ENCODE measurements at places on chromosomes 5 and 9. TPM values are rescaled to one million over a fixed set of nuclear protein-coding genes. Genes with fewer than 3 reads are reported as not detected.

The PCDHGA2 gene
- 2.5 TPM for total RNA-seq

GRCh38 chr5:78761840-78762239 lies 113.3 kb upstream of the LHFPL2 start:
- DNase-seq, result no peak

The UGCG gene
- 50.7 TPM for total RNA-seq

DNA sequence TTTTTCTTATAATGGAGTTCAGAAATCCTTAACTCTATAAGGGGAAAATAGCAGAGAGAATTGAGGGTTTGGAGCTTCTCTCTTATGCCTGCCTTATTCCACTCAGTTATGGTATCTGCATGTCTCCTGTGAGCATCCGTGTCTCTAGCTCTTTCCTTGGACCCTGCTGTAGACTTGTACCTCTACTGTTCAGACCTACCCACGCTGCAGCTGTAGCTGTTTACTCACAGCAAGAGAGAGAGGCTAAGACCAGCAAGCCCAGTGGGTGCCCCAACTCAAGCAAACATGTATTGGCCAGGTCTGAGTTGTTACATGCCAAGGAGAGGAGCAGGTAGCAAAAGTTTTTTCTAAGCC lies 7.1 kb upstream of the PCSK1 start:
- DNase-seq, result no peak

All from upper lobe of right lung (tissue), 1 donor.